Activated naive CD4-positive, alpha-beta T cell treated with anti-CD3 and anti-CD28 coated beads, Interleukin-2, amount 50 U/mL, for 72 hours (primary cell): ENCODE measurements at places on chromosomes 5 and 9.
A peak's percentile ranks its signal among the peaks of the same experiment; 100 is the strongest.

- no peak for DNase-seq
These were observed 40.2 kb upstream of the WWC1 start for GRCh38 chr5:168251259-168251658.

DNA sequence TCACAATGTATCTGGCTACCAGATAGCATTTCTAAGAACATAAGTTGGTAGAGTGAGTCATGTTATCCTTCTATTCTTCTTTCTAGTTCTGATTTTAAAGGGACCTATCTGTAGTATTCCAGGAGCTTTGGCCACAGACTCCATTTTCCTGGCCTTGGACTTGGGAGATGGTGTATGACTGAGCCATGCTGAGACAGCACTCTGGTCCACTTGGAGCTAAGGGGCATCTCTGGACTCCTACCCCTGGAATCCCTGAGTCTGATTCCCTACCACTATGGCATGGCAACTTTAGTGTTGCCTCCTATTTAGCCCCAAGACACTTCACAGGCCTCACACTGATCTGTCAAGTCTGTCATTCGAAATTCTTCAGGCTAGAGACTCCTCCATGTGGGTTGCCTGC is 58.8 kb downstream of the BAAT start:
- DNase-seq, result no peak

GRCh38 chr5:53256746-53257145 is 147.2 kb upstream of the MOCS2 start:
- DNase-seq, result no peak

DNA sequence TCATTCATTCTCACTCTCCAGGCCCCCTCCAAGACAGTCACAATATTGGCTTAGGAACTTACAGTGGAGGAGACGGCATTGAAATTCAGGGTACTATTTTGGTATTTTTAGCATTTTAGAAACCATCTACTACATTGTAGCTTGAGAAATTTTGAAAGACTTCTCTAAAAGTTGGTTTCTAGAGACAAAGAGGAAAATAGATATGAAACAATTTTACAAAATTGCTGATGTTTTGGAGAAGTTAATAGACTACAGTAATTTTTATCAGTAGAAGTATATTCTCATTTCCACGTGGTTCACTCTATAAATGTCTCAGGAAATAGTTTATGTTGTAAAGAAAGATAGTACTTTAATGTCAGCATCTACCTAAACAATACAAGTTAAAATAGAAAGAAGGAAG is 63.2 kb upstream of the ZSWIM6 start:
- no peak for DNase-seq

DNA sequence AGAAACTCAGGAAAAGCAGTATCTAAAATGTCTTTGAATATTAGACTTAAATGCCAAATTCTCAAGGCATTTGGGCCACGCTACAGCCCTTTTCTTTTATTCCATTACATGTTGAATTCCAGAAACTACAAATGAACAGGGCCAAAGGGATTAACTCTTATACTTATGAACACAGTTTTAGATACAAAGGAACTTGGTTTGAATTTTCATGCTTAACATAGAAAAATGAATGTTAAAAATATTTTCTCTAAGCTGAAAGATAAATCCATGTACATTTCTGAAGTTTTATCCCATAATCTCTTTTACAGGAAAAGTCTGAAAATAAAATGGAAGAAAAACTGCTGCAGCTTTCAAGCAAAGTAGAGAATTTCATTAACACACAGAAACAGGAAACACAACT is 56.8 kb downstream of the FAM81B start:
- no peak for DNase-seq

DNA sequence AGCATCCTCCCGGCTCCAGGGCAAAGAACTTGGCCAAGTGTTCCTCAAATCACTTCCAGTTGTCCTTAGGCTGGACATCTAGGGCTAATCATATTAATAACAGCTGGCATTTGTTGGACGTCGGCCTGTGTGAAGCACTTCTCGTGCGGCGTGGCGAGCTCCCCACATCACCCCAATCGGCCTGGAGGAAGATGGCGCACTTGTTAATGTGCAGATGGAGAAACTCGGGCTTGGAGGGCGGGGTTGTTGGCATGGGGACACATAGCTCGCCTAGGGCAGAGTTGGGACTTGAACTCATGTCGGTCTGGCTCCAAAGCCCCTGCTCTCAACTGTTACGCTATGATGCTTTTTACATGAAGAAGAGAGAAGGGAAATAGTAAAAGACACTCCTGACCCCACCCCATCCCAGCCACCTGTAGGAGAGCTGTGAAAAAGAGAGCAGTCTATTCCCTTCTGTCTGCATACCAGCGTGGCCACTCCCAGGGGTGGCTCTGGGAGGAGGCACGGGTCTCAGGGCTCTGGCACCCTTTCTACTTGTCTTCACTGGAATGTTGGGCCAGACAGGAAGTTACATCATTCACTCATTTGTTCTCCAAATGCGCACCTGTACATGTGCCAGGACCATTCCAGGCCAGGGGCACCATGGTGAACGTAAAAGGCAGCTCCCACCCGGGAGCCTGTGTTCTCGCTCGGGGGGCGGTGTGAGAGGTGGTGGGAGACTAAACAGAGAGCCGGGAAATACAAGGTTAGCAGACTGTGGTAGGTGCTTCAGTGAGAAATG is 12.8 kb upstream of the NUP214 start:
- DNase-seq, result no peak

GRCh38 chr9:13948037-13948436 is 365.9 kb downstream of the NFIB start:
- DNase-seq, result no peak

DNA sequence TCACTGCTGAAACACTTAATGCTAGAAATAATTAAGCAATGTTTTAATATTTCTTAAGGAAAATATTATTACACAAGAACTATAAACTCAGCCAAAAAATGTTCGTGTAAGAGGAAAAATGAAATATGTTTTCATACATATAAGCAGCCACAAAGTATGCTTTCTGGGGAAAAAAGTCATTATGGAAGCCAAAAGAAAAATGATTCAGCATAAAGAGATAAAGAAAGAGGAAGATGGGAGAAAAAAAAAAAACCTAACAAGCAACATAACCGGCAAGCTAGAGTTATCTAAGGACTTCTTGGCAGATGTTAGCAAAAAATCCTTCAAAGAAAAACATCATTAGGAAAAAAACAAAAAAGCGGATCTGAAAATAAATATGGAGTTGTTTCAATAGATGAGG is 179.1 kb downstream of the MUSK start:
- DNase-seq, result no peak

DNA sequence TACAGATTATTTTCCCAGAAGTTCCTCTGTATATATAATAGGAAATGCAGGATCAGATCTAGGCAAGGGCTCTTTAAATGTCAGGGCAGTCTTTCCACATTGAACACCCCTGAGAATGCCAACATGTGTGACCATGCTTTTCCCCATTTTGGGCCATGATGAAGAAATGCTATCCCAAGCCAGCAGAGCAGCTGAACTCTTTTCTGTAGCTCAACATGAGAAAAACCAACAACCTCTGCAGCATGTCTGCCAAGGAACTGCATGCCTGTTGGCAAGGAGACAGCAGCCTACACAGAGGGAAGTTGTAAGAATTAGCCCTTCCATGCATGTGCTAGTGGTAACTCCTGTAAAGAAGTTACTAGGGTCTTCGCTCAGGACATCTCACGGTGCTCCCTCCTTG is 9.5 kb upstream of the IFNK start:
- no peak for DNase-seq

DNA sequence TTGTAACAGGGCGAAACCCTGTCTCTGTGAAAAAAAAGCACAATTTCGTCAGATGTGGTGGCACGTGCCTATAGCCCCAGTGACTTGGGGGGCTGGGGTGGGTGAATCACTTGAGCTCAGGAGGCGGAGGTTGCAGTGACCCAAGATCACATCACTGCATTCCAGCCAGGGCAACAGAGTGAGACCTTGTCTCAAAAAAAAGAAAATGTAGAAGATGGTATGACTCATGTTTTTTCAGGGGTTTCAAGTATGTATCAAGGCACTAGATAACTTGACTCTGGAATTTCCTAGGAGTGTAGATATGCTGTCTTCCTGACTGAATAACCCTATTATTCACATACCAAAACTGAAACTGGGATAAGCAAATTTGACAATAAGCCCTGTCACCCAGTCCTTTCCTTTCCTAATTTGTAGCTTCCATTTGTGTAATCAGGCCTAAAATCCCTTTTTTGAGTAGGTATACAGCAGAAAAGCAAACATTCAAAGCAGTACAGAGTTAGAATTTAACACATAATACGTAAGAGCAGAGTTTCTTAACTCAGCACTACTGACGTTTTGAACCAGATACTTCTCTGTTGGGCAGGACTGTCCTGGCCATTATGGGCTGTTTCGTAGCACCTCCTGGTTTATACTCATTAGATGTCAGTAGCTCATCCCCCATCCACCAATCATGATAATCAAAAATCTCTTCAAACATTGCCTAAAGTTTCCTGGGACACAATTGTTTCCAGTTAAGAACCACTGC is 17.3 kb upstream of the ANKRD18B start:
- no peak for DNase-seq

- DNase-seq, result peak; percentile 93
These were observed at the start of the genes STKLD1 and SURF4 for GRCh38 chr9:133375724-133376654. STKLD1 (plus strand) TSS chr9:133376366; CDS start chr9:133376474, 108 bp downstream. SURF4 (minus strand) TSS chr9:133376060; CDS start chr9:133375969, 91 bp downstream.

DNA sequence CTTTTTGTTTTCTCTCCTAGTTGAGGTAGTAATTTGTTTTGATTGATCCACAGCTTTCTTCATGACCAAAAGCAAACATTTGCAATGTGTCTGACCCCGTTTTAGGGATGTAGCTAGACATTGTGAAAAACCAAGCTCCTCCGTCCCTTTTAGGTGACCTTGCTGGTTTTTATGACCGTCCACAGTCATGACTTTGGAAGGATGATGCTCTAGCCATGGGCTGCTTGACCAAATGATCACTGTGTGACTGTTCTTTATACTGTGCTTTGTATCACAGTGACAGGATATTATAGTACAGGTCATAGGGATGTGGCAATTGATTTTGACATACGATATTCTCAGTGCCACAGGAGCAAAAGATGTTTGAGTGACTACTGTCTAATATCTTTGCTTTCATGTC is 54.4 kb downstream of the KCNN2 start:
- no peak for DNase-seq

DNA sequence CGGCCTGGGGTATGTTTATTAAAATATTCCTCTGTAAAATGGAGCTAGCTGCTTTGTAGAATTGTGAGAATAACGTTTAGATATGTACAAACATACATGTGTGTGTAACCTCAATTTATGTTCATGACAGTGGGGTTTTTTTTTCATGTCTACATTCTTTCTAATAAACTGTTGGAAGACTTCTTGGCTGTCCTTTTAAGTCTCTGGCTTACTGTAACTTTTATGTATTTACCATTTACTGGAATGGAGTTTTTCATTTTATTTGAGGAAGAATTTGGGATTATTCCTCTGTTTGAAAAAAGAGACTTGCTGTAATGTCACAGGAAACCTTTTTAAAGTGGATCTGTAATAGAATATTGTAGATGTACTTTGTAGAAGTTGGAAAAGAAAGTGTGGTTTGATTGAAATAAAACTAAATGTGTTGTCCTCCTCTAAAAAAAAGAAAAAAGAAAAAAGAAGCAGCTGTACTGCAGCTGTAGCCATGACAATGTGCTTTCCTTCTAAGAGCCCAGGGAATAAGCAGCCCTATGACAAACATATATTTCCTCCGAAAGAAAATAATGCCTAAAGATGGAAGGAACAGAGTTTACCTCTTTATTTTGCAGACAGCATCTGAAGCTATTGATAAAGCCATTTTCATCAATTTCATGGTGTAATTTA is 71.2 kb upstream of the FREM1 start:
- DNase-seq, result no peak

DNA sequence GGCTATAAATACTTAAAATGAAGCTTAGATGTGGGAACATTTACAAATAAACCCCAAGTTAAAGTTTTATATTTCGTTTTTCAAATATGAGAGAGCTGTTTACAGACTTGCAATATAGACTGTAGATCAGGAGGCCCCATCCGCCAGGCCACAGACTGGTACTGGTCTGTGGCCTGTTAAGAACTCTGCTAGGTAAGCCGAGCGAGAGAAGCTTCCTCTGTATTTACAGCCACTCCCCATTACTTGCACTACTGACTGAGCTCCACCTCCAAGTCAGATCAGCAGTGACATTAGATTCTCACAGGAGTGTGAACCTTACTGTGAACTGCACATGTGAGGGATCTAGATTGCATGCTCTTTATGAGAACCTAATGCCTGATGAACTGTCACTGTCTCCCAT is 561.4 kb upstream of the FAM174A start:
- DNase-seq, result no peak

DNA sequence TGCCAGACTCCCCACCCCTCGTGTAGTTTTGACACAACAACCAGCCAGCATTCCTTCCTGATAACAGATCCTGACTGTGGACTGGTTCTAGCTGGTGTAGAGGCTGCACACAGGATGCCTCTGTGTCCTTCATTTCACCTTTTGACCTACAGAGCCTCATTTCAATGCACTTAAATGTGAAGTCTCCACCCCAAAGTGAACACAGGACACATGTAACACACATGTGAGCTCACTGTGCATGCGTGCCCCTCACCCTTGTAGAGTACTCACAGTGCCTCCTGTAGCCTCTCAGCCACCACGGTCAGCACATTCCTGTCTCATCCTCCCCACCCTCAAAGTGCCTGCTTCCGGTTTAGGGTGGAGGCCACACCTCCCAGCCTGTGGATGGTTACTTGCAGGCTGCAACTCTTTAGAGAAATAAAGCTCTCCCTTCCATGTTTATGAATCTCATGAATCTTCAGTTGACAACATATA is 11.6 kb upstream of the NKD2 start:
- DNase-seq, result peak; percentile 38

GRCh38 chr5:14182761-14183160 is 39.6 kb downstream of the TRIO start:
- no peak for DNase-seq

DNA sequence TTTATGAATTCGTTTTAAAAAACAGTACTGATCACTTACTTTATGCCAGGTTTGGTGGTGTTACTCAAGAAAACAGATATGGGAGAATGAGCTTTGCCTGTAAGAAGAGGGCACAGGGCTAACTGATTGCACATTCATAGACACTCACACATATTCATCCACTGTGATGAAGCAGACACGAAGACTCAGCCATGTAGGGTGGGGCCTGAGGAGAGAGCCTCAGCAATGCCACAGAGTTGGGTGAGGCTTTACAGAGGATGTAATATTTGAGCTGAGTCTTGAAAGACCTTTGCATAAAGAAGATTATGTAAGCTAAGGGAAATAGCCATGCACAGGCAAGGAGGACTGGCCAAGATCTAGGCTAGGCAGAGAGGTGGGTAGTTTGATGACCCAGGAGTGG is 472.8 kb downstream of the PSAT1 start:
- no peak for DNase-seq

DNA sequence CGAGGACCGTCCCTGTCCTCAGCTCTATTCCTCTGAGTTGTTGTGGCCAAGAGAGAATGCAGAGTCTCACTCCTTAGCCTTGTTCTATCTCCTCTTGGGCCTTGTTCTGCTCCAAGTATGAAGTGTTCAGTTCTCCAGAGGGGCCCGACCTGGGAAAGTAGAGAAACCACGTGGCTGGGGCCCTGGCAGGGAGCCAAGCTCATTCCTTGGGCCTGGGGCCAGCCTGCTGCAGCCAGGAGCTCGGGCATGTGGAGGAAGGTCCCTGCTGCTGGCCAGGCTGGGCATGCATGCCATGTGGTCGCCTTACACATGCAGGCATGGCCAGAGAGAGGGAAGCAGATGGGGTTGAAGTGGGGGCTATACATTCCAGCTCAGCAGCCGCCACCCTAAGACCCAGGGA is 60.7 kb downstream of the COL27A1 start:
- DNase-seq, result no peak

GRCh38 chr9:107927276-107927675 is 437.7 kb upstream of the KLF4 start:
- no peak for DNase-seq
